ENCODE measurements at places on chromosomes 2 and 18. TPM values are rescaled to one million over a fixed set of nuclear protein-coding genes. Genes with fewer than 3 reads are reported as not detected.

The REG1A gene
- total RNA-seq: not detected

The MOCOS gene
- total RNA-seq: 3.8 TPM

The NEU2 gene
- total RNA-seq: not detected

The TFPI gene
- total RNA-seq: 72.0 TPM

The FN1 gene
- total RNA-seq: 158 TPM

The HOXD1 gene
- total RNA-seq: 0.28 TPM

The UGT1A10 gene
- 0.26 TPM for total RNA-seq

The HOXD4 gene
- 0.55 TPM for total RNA-seq

The DSG4 gene
- total RNA-seq: 0.02 TPM

The IL1B gene
- total RNA-seq: 0.42 TPM

The REG3G gene
- not detected for total RNA-seq

The C2orf66 gene
- total RNA-seq: 0.07 TPM

The KCNF1 gene
- 36.5 TPM for total RNA-seq

The RNF125 gene
- 0.53 TPM for total RNA-seq

The PTRHD1 gene
- total RNA-seq: 60.4 TPM

The CHRNG gene
- not detected for total RNA-seq

The NAGK gene
- 71.2 TPM for total RNA-seq
